SJCRH30 (cell line): ENCODE measurements at places on chromosomes 16 and 17. TPM values are rescaled to one million over a fixed set of nuclear protein-coding genes. Genes with fewer than 3 reads are reported as not detected.

- no peak for DNase-seq
- H3K27ac ChIP-seq: no peak overlapping the region
- H3K36me3 ChIP-seq: no peaks in the 10 kb centered on the region
- no peak overlapping the region for H3K4me3 ChIP-seq
- no peaks in the 10 kb centered on the region for H3K4me1 ChIP-seq
- H3K27me3 ChIP-seq: no peaks in the 10 kb centered on the region
These were observed 192.3 kb upstream of the FOXF1 start for GRCh38 chr16:86317813-86318650.

- H3K27ac ChIP-seq: no peak overlapping the region; the same call in 1 of the 2 replicates
- H3K27me3 ChIP-seq: no peaks in the 10 kb centered on the region
- no peak for DNase-seq
- H3K4me1 ChIP-seq: no peaks in the 10 kb centered on the region
These were observed 1.0 kb downstream of the MGRN1 start for GRCh38 chr16:4625560-4626159.

DNA sequence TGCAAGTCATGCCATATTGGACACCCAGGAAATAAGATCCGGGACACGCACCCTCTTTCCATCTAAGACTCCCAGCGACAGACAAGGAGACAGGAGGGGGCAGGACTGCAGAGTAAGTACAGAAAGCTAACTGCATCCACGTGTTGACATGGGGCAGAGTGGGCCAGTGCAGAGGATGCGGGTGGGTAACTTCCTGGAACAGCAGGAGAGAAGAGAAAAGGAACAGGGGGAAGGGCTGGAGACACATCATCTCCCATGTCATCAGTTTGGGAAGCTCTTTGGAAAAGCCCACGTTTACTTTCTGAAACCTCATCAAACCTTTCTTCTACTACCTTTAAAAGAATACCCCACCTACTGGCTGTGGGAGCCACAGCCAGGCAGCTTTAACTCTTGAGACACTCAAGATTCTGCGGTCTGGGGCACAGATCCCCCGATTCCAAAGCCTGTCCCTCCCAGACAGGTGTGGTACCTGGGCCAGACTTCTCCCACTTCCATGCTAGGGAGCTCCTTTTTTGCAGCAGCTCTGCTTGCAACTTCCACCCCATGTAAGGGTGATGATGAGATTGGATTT is 273.5 kb upstream of the RPL38 start:
- no peak overlapping the region for H3K4me3 ChIP-seq
- no peak for DNase-seq
- H3K36me3 ChIP-seq: no peaks in the 10 kb centered on the region
- H3K27ac ChIP-seq: no peak overlapping the region

GRCh38 chr17:41396340-41396739 is 1.1 kb downstream of the KRT31 start:
- H3K4me1 ChIP-seq: no peaks in the 10 kb centered on the region
- no peak overlapping the region for H3K27ac ChIP-seq
- H3K4me3 ChIP-seq: no peak overlapping the region
- no peak for DNase-seq

DNA sequence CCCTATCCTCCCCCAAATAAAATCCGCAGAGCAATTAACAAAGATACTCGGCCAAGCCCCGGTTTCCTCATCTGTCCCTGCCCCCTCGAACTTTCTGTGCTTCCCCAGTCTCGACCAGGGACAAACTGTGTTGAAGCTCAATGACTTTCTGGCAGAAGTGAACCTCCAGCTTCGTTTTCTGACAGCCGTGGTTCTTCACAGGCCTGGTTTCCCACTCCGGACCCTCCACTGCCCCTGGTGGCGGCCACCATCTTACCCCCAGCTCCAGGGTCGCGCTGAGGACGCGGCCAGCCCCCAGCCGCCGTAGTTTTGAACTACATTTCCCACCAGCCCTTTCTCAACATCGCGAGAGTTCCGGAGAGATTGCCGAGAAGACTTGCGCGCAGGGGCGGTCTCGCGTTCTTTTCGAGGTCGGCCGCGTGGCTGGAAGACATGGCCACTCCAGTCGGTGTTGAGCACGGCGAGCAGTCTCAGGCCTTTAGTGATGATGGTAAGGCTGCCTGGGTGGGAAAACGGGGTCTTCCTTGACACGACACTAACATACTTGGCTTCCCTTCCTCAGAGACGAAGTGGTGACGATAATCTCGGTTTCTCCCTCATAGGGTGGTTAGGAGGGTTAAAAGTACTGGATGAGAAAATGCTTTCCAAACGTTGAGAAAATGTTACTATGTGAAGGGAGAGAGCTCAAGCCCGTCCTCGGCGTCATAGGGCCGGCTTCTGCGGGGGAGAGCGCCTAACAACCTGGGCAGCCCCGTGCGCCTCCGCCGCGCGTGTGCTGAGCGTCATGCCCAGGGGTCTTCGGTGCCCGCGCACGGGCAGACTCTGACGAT is 17.7 kb downstream of the PRCD start:
- DNase-seq: peak; percentile 100
- H3K4me3 ChIP-seq: peak overlapping the region; percentile 87
- H3K27me3 ChIP-seq: no peaks in the 10 kb centered on the region
- peak overlapping the region; percentile 82 for H3K27ac ChIP-seq
- H3K4me1 ChIP-seq: peaks cover 16% of the 10 kb centered on the region

- H3K4me1 ChIP-seq: peaks cover 26% of the 10 kb centered on the region
- H3K4me3 ChIP-seq: peak overlapping the region; percentile 52
- H3K27ac ChIP-seq: peak overlapping the region; percentile 91
- no peaks in the 10 kb centered on the region for H3K27me3 ChIP-seq
- H3K36me3 ChIP-seq: no peaks in the 10 kb centered on the region
These were observed 9.3 kb downstream of the HEXIM2 start for GRCh38 chr17:45170931-45171337.

- peaks cover 7% of the 10 kb centered on the region; the same call in 1 of the 2 replicates for H3K4me1 ChIP-seq
- H3K36me3 ChIP-seq: no peaks in the 10 kb centered on the region
- no peak overlapping the region for H3K4me3 ChIP-seq
- no peak overlapping the region for H3K27ac ChIP-seq
These were observed 22.5 kb upstream of the ABR start for GRCh38 chr17:1202291-1202690.

Gene PTX4
- not detected in 2 replicates for total RNA-seq

Gene HBQ1
- total RNA-seq: not detected in 2 replicates

Gene HSD11B2
- total RNA-seq: 0.61 and 1.1 TPM in 2 replicates

Gene FBXO39
- not detected in 2 replicates for total RNA-seq
